ENCODE measurements at places on chromosomes 5 and 9.
A peak's percentile ranks its signal among the peaks of the same experiment; 100 is the strongest.

- no peak for DNase-seq
Measured at GRCh38 chr9:84206801-84207370, 133.7 kb downstream of the SLC28A3 start.

- DNase-seq, result no peak
Measured at GRCh38 chr5:167850911-167851310, 440.5 kb upstream of the WWC1 start.

GRCh38 chr9:91725651-91726050 lies 224.4 kb downstream of the ROR2 start:
- DNase-seq, result no peak

- no peak for DNase-seq
Measured at GRCh38 chr5:168755548-168756093, 176.5 kb upstream of the PANK3 start.

- peak; percentile 75 for DNase-seq
Measured at GRCh38 chr9:122265149-122265915, 650 bp downstream of the MRRF start.

- peak; percentile 7 for DNase-seq
Measured at GRCh38 chr5:42767491-42768105, 11.0 kb downstream of the CCDC152 start.

DNA sequence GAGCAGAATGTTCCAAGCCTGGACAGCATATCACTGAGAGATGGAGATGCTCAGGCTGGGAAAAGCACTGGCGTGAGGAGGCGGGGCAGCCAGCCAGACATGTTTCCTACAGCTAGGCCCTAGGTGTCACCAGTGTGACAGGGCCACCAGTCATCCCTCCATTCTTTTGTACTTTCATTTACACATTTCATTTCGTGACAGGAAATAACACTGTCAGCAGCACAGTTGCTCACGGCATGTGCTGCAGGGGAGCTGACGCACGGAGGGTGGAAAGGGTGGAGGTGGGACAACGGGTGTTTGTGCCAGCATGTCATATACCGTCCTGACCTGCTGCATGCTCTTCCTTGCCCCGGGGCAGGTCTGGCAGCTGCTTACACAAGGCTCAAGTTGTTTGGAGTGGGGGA lies 14.8 kb upstream of the CEMIP2 start:
- DNase-seq, result no peak

DNA sequence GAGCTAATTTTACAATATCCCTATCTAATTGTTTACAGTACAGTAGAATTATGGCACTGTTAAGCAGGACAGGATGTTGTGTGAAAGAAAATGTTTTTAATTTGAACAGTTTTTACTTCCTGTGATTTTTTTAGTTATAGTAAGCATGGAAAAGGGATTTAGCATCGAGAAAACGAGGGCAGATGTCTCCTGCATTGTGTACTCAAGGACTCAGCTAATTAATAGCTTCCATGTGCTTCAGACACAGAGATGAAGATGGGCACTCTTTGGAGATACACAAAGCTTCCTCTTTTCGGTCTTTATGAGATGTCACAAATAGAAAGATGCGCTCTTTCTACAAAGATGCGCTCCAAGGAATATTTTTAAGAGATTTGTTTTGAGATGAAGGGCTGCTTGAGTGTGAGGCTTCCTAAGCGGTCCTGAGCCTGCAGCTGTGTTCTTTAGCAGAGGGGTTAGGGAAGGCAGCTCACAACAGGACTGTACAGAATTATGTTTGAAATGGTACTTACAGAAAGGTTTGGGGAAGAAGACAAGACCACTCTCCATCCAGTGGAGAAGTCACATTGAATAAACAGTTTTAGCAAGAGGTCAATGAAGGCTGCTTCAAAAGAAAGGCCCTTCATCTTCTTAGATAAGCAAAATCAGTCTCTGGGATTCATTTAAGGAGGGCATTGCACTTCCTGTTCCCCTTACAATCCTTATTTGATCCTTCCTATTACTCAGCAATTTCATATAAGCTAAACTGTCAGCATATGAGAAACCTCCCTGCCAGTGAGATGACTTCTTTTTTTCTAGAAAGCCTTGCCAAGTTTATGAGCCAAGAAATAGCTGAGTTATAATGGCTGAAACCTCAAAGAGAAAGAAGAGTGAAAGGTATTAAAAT lies 311.5 kb downstream of the EFNA5 start:
- DNase-seq, result no peak

GRCh38 chr5:7848296-7848695 lies 2.6 kb downstream of the CFAP90 start:
- DNase-seq, result no peak

- DNase-seq, result no peak
Measured at GRCh38 chr5:17206021-17206420, 11.4 kb upstream of the BASP1 start.

DNA sequence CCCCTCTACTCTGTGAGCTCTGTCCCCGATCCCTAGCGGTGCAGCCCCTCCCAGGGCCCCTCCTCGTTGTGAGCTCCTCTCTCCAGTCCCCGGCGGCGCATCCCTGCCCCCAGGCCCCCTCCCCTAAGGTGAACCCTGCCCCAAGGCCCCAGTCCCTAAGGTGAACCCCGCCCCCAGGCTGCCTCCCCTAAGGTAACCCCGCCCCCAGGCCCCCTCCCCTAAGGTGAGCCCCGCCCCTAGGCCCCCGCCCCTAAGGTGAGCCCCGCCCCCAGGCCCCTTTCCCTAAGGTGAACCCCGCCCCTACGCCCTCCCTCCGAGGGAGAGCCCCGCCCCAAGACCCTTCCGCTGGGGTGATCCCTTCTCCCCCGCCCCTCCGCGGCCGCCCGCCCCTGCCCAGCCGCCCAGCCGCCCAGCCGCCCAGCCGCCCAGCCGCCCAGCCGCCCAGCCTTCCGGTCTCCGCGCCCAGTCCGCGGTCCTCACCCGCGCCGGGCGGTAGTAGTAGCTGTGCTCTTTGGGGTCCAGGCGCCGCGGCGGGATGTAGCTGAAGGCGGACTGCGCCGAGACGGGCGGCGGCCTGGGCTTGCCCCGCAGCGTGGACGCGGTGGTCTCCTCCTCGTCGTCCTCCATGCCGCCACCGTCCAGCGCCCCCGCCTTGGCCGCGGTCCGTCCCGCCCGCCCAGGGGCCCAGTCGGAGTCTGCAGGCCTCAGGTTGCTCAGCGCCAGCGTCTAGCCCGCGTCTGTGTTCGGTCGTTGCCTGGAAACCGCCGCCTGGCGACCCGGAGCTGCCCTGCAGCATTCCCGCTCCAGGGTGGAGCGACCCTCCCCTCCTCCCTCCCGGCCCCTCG lies at the start of gene CFAP90:
TSS of gene CFAP90 (minus strand) at position 739 of the 845 bp plus-strand sequence. CDS start at position 627, 112 bp downstream.
- DNase-seq, result peak; percentile 84

- DNase-seq, result no peak
Measured at GRCh38 chr5:72179028-72179815, 71.9 kb downstream of the MAP1B start.

- DNase-seq, result peak; percentile 2
Measured at GRCh38 chr9:135216791-135217441, 129.4 kb downstream of the OLFM1 start.

GRCh38 chr9:89738137-89738932 lies 133.5 kb downstream of the GADD45G start:
- peak; percentile 29 for DNase-seq

GRCh38 chr5:171484460-171484899 lies 65.0 kb downstream of the FGF18 start:
- peak; percentile 20 for DNase-seq

DNA sequence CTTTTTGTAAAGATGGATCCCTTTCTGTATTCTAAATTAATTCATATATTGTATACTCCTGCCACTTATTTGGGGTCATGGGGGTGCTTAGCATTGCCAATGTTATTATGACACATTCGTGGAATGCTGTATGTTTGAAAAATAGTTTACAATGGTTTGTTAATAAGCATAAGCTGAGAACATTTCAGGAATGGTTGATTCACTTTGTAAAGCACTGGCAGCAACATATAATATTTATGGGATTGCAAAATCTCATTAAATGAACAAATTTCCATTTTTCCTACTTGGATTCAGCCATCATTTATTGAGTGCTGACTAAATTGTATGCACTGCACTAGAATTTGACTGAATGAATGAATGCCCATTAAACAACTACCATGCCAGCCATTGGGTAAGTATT lies 215.2 kb upstream of the KLF4 start:
- no peak for DNase-seq

DNA sequence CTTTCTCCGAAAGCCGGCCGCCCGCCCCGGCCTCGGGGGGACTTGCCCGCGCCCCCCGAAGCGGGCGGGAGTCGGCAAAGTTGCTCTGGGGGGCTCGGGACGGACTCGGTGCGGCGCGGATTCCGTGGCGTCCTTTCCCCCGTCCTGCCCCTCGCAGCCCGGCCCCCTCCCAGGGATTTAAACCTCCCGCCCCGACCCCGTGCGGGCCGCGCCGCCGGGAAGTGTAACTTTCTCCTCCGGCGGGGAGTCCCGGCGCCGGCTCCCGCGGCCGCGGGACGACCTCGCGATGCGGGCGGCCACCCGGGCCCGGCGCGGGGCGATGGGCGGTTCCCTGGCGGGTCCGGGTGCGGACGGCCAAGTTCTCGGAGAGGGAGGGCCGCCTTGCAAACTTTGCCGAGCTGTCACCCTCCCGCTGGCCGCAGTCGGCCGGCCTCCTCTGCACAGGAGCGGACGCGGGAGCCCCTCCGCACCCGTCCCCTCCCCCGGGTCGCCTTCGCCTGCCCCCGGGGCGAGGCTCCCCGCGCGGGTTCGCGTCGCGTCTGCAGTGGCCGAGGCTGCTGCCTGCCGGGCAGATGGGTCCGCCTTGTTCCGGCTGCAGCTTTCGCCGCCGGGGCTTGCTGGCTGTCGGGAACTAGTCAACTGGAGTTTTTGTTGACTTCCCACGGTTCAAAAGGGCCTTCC lies 732 bp downstream of the PBX3 start:
- peak; percentile 32 for DNase-seq

DNA sequence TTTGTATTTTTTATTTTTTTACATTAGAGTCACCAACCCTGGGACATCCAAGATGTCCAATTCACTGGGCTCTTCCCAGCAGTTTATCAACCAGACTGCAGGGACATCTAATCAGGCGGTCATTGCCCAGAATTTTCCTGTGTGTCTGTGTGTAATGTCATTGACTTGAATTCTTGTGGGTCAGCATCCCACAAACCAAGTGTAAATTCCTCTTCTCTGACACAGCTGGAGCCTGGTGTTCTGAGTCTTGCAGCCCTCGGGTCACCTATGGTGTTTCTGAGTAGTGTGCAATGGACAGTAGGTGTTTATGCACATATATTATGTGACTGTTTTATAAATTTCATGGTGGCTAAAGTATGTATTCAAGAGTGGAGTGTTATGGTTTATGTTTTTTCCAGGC lies 815.7 kb downstream of the SEMA5A start:
- no peak for DNase-seq

DNA sequence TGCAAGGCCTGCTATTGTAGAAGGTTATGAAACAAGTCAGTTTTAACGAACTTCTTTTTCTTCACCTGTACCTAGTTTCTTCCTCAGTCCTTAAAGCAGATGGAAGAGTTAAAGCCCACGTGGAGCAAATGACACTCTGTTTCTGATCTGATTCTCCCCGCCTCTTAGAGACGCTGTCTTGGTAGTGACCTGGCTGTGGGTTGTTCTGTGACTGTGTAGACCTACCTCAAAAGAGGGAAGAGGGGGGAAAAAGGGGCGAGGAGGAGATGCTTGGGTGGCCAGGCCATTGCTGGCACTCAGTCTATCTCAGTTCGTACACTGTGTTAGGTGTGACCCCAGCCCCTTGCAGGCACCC lies 610 bp downstream of the GFRA3 start:
- DNase-seq, result no peak

- DNase-seq, result no peak
Measured at GRCh38 chr9:85216601-85217000, 525.2 kb downstream of the AGTPBP1 start.

DNA sequence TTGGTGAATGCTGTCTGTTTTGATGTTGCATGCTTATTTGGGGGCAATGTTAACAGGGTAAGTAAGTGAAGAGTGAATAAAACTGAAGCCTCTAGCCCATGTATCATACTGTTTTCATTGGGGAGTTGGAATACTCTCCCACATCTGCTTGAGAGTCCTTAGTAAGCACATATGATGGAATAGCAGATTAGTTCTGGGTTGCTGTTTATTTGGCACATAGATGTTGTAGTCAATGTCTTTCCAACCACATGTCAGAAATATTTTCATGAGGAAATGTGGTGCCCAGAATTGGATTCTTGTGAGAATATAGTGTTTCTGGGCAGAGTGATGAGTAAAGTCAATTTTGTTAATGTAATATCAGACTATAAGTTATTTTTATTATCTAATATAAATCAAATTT lies 611.7 kb upstream of the FTMT start:
- no peak for DNase-seq

GRCh38 chr5:179893958-179894895 lies 13.5 kb downstream of the TBC1D9B start:
- DNase-seq, result peak; percentile 18

DNA sequence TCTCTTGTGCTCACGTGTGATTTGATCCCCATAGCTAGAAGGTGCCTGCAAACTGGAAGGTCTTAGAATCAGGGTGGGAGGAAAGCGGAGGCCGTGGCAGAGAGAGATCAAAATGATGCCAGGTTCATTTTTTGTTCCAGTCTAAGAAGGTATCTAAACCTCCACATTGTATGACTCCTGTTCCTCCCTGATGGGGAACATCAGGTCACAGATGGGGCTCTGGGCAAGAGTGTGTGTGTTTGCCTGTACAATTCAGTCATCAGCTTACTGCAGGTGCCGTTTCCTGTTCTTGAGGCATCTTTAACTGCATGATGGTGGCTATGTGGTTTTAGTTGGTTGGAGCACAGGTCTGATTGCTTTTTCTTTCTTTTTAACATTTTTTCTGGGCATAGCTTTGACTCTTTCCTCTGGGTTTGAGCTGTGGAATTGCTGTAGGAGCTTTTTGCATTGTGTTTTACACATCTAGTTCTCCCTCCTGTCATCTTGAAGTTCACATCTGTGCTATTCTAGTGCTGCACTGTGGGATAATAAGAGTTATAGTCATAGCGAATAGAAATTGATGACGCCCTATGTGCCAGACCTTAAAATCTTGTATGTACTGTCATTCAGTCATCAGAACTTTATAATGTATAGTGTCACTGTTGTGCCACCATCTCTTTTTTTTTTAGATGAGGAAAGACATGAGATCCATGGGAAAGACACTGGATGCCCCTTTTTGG lies 30.8 kb downstream of the ARHGAP26 start:
- DNase-seq, result peak; percentile 45

- no peak for DNase-seq
Measured at GRCh38 chr5:79691007-79691406, 1.4 kb downstream of the CMYA5 start.

DNA sequence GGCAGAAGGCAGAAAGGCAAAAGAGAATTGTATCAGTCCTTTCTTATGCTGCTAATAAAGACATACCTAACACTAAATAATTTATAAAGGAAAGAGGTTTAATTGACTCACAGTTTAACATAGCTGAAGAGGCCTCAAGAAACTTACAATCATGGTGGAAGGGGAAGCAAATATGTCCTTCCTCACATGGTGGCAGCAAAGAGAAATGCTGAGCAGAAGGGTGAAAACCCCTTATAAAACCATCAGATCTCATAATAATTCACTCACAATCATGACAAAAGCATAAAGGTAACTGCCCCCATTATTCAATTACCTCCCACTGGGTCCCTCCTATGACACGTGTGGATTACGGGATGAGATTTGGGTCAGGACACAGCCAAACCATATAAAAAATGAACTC lies 312.5 kb upstream of the PTGER4 start:
- DNase-seq, result no peak
